ENCODE measurements at places on chromosomes 3 and 15.

DNA sequence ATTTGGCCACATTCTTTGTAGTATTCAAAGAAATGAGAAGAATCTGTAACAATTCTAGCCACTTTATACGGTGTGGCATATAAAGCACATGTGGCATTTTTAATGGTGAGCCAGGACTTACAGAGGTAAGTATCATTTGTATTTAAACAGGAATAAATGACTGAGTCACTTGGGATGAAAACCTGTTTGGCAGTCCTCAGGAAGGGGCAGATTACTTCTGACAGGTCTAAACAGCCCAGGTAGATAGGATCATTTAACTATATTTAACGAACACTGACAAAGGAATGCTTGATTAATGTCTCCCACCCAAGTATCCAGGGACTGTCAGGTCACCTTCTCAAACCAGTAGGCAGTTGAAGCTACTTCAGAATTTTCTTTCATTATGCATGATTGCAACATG lies 241.5 kb upstream of the SATB1 start:
- DNase-seq = no peak

DNA sequence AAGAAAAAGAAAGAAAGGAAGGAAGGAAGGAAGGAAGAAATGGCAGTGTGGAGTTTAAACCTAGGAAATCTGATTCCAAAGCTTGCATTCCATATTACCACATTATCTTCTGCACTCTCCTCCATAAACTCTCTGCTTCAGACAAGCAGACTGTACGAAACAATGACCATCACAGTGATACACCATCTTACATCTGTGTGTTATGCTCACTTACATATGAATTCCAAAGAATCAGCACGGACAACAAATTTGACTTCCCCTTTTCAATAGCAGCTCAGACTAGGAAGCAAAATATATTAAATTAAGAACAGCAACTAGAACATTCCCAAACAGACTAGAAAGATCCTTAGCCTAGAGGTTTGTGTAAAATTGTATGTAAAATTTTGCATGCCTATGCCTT lies 18.0 kb upstream of the PPM1L start:
- no peak for DNase-seq

- no peak for DNase-seq
Observed at GRCh38 chr15:32053719-32054118, 23.4 kb downstream of the CHRNA7 start.

DNA sequence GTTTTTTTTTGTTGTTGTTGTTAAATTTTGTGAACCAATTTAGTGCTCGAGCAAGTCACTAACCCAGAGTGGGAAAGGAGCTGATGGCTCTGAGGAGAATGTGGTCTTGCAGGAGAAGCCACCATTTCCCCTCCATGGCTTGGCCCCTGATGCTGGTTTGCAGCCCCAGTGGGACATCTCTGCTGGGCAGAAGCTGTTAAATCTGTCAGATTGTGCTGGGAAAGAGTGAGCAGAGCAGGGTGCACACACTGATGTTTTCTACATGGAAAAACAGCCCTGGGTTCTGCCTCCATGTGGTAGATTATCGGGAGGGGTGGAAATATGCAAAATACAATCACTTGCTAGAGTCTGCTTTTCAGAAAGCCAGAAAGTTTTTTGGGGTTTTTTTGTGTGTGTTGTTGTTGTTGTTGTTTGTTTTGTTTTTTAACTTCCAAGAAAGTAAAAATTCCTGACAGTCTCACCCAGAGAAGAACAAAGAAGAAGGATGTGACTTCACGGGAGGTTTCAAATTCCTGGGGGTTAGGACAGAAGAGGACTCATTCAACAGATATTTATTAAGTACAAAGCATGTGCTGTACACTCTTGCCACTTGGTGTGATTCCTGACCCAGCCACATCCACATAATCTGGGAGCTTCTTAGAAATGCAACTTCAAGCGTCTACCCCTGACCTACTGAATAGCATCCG lies 133.7 kb downstream of the FOXB1 start:
- DNase-seq = no peak

GRCh38 chr15:53658255-53658654 lies 101.2 kb downstream of the WDR72 start:
- DNase-seq = no peak

- no peak for DNase-seq
Observed at GRCh38 chr15:95772982-95773381, 557.5 kb upstream of the NR2F2 start.

DNA sequence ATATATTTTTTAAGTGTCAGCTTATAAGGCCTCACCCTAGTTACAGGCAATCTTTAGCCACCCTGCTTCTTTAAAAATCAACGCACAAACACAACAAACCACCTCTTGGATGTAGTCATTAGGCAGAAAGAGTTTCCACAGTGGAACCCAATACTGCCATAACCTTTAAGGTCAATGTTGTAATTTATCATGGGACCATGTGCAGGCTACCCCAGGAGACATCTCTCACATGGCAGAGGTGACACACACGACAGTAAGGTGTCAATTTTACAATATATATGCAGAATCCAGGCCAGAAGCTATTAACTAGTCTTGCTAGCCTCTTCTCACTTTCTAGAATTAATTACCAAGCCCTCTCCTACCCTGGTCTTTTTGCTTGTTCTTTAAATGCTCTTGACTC lies 336.5 kb downstream of the MAGI1 start:
- DNase-seq = no peak

GRCh38 chr15:65641768-65642475 lies 20.2 kb downstream of the SLC24A1 start:
- DNase-seq = no peak

GRCh38 chr3:120119846-120120510 lies 25.7 kb upstream of the GSK3B start:
- DNase-seq = no peak

- no peak for DNase-seq
Observed at GRCh38 chr3:61443886-61444285, 117.5 kb upstream of the PTPRG start.

- DNase-seq = no peak
Observed at GRCh38 chr3:35492841-35493240, 146.5 kb upstream of the ARPP21 start.

DNA sequence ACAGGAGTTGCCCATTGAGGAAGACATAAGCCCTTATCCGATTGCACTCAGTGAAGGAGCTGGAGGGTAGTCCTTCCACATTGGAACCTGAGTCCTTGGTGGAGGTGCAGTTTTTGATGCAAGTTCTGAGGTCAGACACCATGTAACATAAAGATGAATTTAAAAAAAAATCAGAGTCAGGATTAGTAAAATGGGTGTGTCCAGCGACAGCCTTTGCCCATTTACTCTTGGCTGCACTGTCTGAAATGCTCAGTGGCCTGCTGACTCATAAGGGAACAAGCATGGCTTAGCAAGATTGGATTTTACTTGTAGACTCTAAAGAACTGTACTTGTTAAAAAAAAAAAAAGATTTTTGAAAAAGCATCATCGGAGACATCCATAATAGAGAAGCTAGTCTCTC lies 241.1 kb upstream of the TOPAZ1 start:
- no peak for DNase-seq

DNA sequence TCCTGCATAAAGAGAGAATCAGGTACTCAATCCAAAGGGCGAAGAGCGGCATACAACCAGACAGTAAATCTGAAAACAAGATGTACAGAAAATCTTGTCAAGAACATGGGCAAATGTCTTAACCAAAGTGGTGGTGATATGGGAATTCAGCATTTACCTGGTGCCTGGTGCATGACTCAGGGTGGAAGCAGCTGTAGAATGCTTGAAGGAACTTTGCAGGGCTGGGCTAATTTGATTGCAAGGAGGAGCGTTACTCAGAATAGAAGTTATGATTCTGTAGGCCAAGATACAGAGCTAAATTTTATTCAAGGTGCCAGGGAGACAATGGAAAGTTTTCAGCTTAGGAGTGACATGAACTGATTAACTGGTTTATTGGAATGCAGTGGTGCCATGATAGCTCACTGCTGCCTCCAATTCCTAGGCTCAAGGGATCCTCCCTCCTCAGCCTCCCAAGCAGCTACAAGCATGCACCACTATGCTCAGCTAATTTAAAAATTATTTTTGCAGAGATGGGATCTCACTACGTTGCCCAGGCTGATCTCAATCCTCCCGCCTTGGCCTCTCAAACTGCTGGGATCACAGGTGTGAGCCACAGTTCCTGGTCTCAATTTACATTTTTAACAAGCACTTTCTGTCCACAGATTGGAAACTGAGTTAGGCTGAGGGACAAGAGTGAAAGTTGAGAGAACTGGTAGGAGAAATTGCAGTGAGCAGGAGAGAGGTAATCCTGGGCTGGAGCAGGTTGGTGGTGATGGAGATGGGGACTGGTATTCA lies 91.5 kb upstream of the TBC1D5 start:
- no peak for DNase-seq

DNA sequence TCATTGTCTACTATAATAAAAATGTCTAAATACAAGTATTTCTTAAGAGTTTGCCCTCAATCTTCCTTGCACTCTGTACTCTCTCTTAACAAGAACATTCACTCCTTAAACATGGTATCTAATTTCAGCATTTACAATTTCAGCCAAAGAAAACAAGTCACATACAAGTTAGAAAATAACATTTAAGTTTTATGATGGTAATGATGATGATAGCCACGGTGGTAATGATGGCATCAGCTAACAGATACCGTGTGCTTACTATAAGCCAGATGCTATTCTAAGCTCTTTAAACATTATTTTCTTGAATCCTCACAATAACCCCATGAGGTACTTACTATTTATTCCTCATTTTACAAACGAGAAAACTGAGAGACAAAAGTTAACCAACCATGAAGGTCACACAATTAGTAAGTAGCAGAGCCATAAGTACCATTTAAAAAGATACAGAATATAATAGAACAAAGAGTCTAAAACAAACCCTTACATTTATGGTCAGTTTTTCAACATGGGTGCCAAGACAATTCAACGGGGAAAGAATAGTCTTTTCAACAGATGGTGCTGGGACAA lies 7.4 kb downstream of the SPICE1 start:
- no peak for DNase-seq

GRCh38 chr3:188792793-188793192 lies 379.0 kb upstream of the TPRG1 start:
- no peak for DNase-seq
